ENCODE measurements at places on chromosomes 2 and 18.

GRCh38 chr18:30582078-30582477 lies 460.5 kb downstream of the DSC3 start:
- no peak for DNase-seq

DNA sequence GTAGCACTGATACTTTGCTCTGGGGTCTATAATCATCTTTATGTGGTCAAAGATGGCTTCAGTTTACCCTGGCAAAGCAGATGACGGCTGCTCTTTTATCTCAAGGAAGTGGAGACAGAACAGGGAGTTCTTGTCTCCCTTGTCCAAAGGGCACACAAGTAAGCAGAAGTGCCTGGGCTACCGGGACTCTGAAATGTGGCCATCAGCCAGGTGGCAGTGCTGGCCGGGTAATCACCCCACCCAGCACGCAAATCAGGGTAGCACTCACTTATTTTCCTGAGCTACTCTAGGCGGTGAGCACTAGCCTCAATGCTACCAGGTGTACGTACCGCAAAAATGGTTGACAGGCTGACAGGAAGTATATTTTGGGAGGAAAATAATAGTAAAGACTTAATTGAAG lies 119.7 kb upstream of the ETAA1 start:
- DNase-seq: no peak

- no peak for DNase-seq
These were observed 223.7 kb upstream of the TRIB2 start for GRCh38 chr2:12493031-12493513.

GRCh38 chr2:222548992-222549391 lies 106.9 kb downstream of the FARSB start:
- no peak for DNase-seq

DNA sequence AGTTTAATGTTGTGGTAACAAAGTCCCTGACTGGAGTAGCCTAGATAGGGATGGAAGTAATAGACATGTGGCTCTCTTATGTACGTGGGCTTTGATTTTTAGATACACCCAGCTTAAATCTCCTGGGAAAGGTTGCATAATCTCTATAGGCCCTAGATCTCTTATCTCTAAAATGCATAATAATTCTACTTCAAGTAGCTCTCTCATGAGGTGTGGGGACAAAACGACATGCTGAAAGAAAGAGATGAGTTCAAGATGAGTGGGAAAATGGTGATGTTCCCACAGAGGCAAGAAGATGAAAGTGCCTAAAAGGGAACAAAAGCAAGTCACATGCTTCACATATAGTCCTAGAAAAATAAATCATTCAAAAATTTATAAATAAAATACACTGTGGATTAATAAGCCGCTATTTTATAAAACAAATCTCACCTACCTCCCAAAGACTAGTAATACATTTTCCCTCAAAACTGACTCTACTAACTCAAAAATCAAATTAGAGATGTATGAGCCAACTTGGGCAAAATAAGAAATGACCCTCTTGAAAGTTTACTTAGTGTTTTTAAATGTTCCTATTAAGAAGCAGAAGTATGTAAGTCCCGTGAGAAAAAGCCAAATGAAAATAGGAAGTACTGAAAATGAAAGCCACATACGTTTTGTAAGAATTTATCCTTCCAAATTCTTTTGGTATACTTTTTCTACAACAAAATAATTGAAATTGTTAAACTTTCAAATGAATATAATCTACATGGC lies 148.2 kb upstream of the ITGA4 start:
- DNase-seq: no peak

DNA sequence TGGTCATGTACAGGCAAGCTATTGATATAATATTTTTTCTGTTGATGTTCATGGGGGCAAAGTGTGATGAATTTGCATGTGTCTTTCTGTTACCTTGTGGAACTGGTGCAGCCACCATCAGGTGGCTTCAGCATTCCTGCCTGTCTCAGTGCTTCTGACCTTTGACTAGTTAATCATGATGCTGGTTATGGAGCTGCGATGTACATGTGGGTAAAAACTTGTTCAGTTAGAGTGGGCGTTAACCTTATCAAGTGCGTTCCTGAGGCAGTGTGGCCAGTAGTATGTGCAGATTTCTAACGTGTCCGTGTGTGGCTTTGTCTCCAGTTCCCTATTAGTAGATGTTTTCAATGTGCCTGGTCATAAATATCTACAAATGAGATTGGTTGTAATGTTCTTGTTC lies 127.4 kb upstream of the ZSWIM2 start:
- no peak for DNase-seq

DNA sequence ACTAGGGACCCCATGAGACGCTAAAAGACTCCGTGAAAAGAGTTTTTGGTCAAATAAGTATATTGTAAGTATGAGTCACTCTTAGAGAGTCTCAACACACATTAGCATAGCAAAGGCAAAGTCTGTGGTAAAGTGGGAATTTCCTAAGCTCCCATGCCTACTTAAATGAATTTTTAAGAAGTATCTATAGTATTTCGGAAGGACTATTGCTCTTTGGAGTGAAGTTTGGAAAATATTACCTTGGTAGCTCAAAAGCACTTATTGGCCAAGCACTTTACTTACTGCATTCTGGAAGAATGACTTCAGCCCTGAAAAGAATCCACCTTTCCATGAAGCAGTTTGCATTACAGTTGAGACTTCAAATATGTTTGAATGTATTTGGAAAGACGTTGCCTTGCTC lies 57.1 kb downstream of the CAVIN2 start:
- DNase-seq: no peak

DNA sequence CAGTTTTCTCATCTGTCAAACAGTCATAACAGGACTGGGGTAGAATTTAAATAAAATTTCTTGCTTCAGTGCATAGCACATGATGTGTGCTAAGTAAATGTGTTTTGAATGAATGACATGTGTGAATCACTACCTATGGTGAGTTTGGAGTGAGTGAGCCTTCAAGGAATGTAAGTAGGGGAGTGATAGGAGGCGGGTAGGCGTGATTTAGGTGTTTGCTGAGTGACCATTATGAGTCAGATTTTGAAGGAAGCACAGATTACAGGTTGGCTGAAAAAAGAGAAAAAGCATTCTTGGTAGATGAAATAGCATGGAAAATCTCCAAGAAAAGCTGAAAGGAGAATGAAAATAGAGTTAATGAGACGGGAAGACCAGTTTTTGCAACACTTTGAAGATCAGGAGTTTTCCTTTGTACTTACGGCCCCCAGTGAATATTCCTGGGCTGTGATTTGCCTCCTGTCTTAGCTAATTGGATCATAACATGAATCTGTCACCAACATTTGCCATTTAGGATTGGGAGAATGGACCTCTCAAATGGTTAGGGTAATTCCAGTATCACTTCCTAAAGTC lies 136.9 kb upstream of the GATA6 start:
- no peak for DNase-seq

DNA sequence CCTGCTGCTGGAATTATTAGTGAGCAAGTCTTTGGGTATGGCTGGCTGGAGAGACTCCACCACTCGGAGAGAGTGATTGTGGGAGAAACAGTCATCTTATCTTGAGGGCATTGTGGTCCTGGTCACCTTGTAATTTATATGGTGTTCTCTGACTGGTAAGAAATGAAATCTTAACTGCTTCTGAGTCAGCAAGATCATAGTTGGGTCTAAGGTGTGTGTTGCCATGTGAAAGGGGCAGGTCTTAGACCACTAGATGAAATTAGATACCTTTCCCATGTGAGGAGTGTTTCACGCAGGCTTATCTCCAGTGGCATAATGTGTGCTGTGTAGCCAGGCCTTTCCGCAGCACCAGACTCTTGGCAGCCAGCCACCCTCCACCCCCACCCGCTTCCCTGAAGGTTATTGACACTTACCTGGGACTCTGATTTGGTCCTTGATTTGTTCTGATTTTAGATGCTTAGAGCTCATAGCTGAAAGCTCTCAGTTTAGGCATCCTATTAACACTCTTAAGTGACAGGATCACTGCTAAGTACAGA lies 7.7 kb downstream of the MAPRE3 start:
- no peak for DNase-seq

DNA sequence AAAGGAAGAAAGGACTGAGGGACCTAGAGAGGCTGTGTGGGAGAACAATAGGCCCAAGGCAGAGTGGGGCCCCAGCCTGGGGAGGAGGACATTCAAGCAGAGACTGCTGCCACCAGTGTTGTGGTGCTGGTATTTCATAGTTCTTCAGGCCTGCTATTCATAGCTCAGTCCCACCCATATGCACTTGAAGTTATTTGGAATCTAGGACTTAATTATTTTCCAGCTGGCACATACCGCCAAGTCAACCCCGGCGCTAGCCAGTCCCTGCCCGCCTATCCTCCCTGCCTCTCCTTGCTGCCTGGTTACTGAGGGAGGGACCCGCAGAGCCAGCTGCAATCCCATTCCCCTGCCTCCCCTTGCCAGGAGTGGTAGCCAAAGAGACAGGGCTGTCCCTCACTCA lies 141.2 kb downstream of the CABLES1 start:
- no peak for DNase-seq

DNA sequence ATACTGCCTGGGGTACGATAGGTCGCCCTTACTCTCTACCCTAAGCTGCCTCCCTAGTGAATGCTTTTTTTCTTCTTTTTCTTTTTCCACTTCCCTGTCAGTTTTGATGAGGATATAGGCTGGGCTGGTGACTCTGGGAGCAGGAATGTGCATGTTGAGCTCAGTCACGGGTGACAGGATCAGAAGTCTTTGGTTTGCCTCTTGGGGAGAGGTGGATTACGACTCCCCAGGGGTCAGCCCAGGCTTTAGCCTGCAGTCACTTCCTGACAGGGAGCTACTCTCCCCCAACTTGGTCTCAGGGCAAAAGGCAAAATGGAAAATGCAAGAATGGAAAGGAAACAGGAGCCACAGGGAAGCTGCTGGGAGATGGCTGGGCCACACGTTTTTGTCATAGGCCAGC lies 57.3 kb downstream of the THNSL2 start:
- no peak for DNase-seq

GRCh38 chr2:172172513-172173173 lies 69.9 kb upstream of the DLX2 start:
- DNase-seq: peak; percentile 11

GRCh38 chr2:230770804-230771203 lies 58.2 kb downstream of the CAB39 start:
- no peak for DNase-seq

DNA sequence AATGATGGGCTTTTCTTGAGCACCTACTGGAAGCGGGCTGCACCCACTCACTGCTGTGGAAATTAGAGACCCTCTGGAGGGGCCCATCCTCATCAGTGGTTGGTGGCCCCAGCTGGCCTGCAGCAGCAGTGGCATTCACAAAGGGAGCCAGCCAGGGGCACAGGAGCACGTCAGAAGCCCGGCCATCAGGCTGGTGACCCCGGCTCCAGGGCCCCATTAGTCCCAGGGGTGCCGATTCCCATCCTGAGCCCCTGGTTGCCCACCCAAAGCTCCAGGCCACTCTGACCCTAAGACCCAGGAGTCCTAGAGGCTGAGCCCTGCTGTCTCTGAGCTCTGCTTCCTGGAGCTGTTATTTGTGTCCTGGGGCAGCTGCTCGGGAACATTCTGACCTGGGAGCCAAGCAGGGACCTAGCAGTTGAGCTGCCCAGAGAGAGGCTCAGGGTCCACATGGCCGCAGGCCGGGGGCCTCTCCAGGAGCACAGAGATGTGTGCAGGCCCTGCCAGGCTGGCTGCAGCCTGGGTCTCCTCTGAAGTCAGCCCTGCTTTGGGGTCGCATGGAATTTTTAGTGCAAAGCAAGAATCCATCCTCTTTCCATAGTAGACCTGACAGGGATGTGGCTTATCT lies 207.2 kb downstream of the KLHL29 start:
- DNase-seq: no peak

DNA sequence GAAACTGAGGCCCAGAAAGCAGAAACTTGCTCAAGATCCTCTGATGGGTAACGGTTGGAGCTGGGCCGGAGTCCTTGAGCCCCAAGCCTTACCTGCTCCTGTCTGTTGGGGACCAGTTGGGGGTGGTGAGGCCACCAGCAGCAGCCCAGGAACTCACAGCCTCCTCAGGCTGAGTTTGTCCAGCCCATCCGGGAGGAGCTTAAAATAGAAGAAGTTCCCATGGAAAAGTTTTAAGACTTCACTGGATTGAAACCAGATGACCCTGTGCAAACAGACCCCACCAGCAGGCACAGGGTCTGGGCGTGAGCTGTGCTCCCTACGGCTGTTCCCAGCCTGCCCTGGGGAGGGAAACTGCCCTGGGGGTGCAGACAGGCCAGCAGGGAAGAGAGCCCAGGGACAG lies 40.6 kb upstream of the FOSL2 start:
- DNase-seq: no peak

- DNase-seq: no peak
These were observed 19.0 kb downstream of the ACVR2A start for GRCh38 chr2:147863835-147864234.

DNA sequence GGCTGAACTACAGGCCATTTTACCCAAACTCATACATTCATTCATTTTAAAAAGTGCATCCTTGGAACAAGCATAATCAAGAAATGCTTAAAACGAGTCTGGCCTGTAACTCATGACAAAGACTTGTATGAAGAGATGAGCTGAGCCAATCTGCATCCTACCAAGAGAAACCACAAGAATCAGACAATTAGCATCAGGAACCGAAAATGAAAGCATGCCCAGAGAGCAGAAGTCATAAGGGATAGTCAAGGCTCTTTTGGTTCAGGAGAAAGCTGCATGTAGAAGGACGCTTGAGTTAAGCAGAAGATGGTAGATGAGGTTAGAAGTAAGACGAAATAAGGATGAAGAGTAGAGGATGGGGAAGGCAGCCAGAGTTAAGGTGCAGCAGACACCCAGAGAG lies 137.0 kb upstream of the CTNNA2 start:
- no peak for DNase-seq

- DNase-seq: no peak
These were observed 75.8 kb downstream of the POLR1A start for GRCh38 chr2:86029873-86030272.

- no peak for DNase-seq
These were observed at the start of gene ONECUT2 for GRCh38 chr18:57434536-57435494. TSS of gene ONECUT2 (plus strand) at chr18:57435374. CDS start at chr18:57435717, 343 bp downstream.

DNA sequence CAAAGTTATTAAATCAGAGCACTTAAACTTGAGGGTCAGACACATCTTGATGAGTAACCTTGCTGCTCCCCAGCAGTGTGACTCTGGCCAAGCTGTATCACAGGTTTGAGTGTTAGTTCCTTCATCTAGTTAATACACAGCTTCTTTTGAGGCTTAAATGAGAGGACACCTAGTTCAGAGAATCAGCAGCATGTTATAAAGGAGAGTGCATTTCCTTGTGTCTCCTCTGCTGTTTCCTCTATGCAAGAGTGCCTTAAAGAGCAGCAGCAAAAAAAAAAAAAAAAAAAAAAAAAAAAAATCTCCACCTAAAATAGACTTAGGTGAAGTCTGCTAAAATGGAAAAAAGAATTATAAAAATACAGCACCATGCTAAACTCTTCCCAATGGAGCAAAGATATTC lies 261.9 kb downstream of the TCF4 start:
- no peak for DNase-seq

GRCh38 chr2:29811378-29811777 lies 110.0 kb downstream of the ALK start:
- DNase-seq: no peak

GRCh38 chr2:223997938-223998337 lies 40.7 kb downstream of the MRPL44 start:
- no peak for DNase-seq

DNA sequence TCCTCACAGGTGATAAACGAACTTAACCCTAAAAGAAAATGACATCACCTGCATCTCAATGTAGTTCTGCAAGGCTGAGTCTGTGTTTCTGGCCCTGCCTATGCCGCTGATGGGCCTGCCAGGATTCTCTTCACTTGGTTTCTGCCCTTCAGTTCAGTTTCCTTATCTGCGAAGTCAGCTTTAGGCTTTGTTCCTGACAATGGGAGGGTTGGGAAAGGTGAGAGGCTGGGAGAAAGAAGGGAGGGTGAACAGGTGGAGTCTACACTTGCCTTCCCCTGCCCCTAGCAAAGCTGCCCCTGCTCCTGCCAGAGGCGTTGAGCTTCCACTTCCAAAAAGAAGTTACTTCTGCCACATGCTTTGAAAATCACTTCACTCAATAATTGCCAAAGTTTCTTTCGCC lies 124.0 kb upstream of the APCDD1 start:
- DNase-seq: no peak
